Activated CD8-positive, alpha-beta memory T cell treated with anti-CD3 and anti-CD28 coated beads for 1 hour (primary cell): ENCODE measurements at places on chromosomes 7 and 10.

DNA sequence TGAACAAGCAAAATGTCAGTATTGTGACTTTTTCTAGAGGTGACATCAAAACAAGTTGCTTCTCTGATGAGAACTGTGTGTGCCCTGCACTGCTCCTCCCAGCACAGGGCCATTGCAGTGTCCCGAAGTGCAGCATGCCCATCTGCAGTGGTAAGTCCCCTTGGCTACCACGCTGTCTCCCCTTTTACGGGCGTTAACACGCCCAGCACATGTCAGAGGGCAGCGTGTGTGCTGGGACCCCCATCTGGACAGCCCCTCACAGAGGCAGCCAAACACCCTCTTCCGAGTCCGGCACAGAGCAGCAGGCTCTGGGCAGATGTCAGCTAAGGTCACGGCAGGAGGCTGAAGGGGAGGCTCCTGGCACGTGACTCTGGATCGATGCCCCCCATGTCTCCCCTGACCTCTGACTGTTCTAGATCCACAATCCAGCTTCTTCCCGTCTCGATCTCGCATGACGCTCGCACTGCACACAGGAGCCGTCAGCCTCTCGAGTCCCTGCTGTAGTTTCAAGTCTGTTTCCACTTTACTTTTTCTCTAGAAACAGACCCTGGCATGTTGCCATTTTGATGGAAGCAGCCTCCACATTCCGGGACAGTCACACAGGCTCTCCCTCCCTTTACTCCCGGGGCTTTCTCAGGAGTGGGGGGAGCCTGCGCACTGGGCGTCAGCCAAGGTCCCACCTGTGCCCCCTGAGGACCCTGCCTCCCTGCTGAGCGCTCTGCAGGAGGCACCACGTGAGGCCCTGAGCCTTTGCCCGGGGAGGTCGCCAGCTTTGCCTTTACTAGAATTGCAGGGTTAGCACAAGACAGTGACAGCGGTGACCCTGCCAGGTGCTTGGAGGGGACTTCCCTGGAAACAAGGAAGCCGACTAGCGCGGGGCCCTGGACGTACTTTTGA lies 133.8 kb downstream of the TCERG1L start:
- no peak for DNase-seq

- DNase-seq: no peak
These were observed 223.1 kb downstream of the FGFR2 start for GRCh38 chr10:121375172-121375571.

DNA sequence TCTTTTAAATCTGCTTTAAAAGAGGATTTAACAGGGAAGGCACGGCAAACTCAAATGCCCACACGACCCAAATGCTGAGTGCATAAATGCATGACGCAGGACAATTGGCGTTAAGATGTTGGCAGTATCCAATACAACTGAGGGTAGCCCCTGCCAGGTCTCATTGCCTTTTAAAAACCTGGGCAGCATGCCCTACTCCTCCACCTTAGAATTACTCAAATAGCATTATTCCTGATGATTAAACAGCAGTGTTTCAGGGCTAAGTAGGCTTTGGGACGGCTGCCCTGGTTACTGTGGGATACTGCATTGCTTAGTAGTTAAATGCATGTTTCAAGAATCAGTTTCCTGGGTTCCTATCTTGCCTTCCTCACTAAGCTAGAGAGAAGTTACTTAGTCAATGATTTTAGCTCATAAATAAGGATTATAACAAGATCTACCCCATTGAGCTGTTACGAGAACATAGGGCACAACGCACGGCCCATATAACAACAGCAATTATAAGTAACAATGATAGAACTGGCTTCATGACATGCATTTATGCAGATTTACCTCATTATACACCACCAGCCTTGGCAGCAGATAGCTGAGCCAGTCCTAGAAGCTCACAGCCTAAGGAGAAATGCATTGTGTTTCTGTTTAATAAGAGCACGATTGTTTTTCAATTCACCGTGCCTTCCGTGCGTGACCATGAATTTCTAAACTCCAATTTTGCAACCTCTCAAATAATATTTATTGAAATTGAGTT lies 7.9 kb downstream of the TUBAL3 start:
- no peak for DNase-seq

- DNase-seq: no peak
These were observed 81.9 kb upstream of the FZD8 start for GRCh38 chr10:35723992-35724391.

GRCh38 chr7:140384894-140385545 lies 13.3 kb downstream of the SLC37A3 start:
- DNase-seq: no peak

DNA sequence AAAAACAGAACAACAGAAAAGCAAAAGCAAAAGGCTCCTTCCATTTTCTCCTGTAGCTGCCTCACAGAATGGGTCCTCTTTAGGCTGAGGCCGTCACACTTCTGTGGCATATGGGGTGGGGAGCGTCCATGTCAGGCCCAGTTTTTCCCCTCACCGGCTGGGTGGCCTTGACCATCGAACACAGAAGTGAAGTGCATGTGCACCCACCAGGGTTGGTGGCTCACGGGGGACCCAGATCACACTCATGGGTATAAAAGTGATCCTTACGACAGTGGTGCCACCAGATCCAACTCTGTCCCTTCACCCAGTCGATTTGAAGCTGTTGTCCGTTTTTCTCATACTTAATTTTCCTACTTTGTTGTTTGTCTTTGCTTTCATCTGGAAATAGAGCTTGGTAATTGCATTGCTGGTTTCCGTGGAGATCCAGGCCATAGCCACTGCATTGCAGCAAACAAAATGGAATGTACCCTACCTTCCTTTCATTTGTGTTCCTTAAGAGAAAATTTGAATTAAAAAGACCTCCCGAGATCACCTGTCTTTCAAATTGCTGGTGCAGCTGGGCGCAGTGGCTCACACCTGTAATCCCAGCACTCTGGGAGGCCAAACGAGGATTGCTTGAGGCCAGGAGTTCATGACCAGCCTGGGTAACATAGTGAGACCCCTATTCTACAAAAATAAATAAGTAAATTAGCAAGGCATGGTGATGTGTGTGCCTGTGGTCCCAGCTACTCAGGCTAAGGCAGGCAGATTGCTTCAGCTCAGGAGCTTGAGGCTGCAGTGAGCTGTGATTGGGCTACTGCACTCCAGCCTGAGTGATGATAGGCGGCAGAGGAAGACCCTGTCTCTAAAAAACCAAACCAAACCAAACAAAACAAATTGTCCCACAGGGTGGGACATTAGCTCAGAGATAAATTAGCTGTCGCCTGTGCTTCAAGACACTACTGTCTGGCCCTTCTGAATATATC lies 10.7 kb upstream of the GJD4 start:
- no peak for DNase-seq

- DNase-seq: no peak
These were observed 24.7 kb downstream of the RRP12 start for GRCh38 chr10:97376413-97376812.

- DNase-seq: no peak
These were observed 15.1 kb downstream of the NCAPG2 start for GRCh38 chr7:158689488-158689887.

GRCh38 chr7:139767561-139767982 lies 10.2 kb downstream of the HIPK2 start:
- no peak for DNase-seq

- no peak for DNase-seq
These were observed 761.1 kb downstream of the IPMK start for GRCh38 chr10:57506414-57507094.

DNA sequence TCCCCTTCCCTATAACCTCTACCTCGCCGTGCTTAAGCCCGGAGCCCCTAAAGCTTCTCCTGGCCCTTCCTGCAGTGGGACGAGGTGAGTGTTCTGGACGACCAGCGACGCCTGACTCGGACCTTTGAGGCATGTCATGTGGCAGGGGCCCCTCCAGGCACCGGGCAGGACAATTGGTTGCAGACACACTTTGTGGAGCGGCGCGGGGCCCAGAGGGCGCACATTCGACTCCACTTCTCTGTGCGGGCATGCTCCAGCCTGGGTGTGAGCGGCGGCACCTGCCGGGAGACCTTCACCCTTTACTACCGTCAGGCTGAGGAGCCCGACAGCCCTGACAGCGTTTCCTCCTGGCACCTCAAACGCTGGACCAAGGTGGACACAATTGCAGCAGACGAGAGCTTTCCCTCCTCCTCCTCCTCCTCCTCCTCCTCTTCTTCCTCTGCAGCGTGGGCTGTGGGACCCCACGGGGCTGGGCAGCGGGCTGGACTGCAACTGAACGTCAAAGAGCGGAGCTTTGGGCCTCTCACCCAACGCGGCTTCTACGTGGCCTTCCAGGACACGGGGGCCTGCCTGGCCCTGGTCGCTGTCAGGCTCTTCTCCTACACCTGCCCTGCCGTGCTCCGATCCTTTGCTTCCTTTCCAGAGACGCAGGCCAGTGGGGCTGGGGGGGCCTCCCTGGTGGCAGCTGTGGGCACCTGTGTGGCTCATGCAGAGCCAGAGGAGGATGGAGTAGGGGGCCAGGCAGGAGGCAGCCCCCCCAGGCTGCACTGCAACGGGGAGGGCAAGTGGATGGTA lies 9.2 kb downstream of the EPHB6 start:
- DNase-seq: no peak

DNA sequence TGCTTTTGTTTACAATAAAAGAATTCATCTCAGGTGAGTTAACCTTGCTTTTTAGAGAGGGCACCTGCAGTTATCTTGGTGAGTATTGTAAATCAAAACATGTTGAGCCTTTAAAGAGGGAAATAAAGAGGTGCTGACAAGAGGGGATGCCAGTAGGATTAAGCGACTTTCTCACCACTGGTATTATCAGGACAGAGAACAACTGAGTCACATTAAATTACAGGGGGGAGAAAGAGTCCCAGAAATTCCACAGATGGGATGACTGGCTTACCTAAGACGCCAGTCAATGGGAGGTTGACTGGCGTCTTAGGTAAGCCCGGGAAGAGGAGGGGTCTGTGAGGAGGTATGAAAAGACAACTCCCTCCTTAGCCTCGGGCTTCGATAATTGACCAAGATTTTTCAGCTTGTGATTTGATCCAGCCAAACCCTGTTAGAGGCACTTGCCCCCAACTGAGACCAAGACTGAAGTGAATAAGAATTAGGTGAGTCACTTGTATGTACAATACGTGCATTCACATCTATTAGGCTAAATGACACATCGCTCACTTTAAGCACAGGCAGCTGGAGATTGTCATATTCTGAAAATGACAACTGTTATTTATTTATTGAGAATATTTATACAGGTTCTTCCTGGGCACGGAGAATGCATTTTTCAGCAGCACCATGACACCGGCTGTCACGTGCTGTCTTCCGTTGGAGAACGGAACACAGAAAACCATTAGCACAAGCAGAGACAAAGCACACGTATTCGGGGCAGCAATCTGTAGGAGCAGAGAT lies 117.6 kb downstream of the SEM1 start:
- DNase-seq: no peak

DNA sequence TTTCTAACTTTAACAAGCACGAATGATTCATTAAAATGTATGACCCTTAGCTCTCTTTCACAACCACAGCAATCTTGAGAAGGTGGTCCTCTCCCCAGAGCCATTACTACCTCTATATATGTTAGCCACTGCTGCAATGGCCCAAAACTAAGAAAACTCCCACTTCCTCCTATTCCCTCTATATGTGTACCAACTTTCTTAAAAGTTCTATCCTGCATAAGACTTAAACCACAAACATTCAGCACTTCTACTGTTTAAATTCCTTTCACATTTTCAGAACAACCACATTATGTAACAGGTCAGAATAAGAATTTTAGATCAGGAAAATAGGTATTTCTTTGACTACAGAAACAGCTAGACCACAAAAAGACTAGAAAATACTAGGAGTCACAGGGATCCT lies 36.2 kb downstream of the WASL start:
- DNase-seq: no peak

- DNase-seq: no peak
These were observed 256.9 kb downstream of the STK31 start for GRCh38 chr7:23966941-23967340.

GRCh38 chr7:108296911-108297310 lies 159.3 kb downstream of the NRCAM start:
- no peak for DNase-seq

DNA sequence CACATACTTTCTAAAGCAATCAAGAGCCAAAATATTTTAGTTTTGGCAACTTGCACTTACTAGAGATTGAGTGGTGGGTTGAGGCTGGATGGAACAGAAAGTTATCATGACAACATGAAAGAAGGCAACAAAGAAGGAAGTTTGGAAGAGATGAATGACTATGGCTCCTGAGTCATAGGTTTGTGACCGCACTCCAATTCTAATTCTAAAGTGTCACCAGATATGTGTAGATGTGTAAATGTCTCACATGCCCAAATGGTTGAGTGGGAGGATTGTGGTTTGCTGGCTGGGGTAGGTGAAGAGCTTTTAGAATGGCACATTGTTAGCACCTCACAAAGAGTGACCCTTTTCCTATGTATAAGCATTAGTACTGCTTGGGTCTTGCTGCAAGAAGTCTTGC lies 20.2 kb downstream of the TAS2R16 start:
- no peak for DNase-seq

- DNase-seq: no peak
These were observed 1.2 kb downstream of the RSBN1L start for GRCh38 chr7:77697535-77697831.

GRCh38 chr7:87561102-87561501 lies 39.6 kb downstream of the ABCB1 start:
- DNase-seq: no peak

DNA sequence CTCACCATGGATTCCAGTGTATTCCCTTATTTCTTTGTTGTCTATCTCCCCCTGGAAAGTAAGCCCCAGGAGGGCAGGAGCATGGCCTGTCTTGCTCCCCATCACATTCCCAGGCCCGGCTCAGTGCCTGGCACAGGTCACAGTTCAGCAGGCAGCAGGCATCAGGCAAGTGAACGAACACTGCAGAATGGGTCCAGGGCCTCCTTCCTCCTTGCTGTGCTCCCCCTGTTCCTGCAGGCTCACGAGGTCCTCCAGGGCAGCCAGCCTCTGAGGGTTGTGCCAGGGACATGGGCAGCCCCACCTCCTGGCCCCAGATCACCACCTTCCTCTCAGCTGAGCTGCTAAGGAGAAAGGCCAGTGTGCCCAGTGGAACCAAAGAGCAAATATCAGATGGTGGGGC lies 41.8 kb downstream of the PDLIM1 start:
- no peak for DNase-seq

DNA sequence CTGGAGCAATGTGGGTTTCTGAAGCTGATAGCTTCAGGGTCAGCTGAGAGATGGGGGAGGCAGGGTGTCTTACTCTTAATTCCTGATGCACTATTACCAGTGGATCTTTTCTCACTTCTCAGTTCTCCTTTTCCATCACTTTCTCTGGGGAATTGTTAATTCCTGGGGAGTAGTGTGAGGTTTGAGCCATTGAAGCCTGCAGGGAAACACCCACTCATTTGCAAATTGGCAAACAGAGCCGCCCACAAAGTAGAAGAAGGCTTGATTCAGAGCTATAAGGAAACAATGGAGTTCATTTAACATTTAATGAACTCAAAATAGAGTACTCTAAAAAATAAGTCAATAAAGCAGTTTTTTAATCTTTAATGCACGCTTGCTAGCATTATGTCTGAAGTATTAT lies 4.3 kb upstream of the TECTB start:
- DNase-seq: no peak

- DNase-seq: no peak
These were observed 34.5 kb upstream of the SFTPD start for GRCh38 chr10:79983286-79983909.

GRCh38 chr7:1027242-1028043 lies 16.9 kb upstream of the GPR146 start:
- DNase-seq: no peak
